Stimulated activated CD8-positive, alpha-beta memory T cell treated with anti-CD3 and anti-CD28 coated beads, Interleukin-4, amount 100 ng/mL, for 24 hours (primary cell): ENCODE measurements at places on chromosomes 16 and 17.

GRCh38 chr17:28443901-28444638 lies 29.4 kb upstream of the SLC13A2 start:
- DNase-seq: no peak

- no peak for DNase-seq
Observed at GRCh38 chr17:82103553-82104451, 5.8 kb upstream of the FASN start.

DNA sequence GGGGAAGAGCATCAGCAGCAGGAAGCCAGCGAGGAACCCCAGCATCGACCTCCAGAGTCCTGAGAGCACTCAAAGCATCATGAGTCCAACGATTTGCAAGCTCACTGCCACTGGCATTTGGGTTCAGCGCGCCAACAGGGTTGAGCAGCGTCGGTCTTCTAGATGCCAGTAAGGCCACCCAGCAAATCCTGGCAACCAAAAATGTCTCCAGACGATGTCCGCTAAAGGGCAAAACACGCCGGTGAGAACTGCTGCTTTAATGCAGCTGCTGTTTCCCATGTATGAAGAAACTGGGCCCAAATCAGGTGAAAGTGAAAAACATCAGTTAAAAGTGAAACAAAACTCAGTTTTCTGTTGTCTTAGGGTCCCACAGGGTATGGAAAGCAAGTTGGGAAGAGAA lies 70.2 kb downstream of the ANKRD11 start:
- DNase-seq: no peak

GRCh38 chr17:63279498-63280230 lies 166.4 kb downstream of the CYB561 start:
- no peak for DNase-seq

DNA sequence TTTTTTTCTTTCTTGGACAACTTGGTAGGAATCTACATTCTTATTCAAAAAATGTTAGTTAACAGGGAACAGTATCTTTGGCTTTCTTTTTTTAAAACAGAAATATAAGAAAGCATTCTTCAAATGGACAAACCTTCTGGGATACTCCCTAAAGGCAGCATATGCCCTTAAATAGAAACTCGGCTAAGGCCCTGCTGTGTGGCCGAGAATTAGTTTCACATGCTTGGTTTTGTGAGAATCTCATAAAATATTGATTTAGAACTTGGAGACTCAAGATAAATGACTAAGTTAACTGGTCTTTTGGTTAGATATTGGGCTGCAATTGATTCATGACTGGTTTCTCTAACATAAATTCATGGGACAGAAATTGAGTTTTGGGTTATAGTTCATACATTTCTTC lies 359.9 kb upstream of the XYLT1 start:
- no peak for DNase-seq

- no peak for DNase-seq
Observed at GRCh38 chr16:11639925-11640899, 28.0 kb upstream of the SNN start.

- no peak for DNase-seq
Observed at GRCh38 chr17:19868079-19868395, 301 bp upstream of the ULK2 start.

GRCh38 chr17:7984904-7985303 lies 17.5 kb upstream of the GUCY2D start:
- DNase-seq: no peak

DNA sequence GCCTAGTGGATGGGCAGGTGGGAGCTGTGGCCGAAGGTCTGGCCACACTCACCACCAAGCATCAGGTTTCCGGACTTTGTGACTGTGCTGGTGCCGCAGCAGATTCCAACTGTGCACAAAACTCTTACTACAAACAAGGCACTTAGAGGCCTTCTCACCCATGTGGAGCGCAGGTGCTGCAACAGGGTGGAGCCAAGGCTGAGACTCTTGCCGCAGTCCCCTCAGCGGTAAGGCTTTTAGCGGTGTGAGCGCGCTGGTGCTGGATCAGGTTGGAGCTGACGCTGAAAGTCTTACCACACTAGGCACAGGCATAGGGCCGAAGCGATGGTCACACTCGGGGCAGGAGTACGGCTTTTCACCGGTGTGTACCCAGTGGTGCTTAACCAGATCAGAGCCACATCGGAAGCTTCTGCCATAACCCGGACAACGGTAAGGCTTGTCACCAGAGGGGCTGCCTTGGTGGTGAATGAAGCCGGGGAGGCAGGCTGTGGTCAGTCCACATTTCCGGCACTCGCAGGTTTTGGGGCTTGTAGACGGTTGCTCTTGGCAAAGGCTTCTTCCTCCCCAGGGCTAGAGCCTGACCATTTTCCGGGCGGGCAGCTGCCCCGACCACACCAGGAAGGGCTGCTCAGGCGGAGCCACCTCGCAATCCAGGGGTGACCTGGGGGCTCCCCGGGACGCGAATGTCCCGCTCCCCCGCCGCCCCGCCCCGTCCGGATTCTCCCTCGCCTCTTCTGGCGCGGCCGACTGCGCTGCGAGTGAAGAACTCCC lies 1.0 kb upstream of the ARMC5 start:
- DNase-seq: peak; percentile 35

DNA sequence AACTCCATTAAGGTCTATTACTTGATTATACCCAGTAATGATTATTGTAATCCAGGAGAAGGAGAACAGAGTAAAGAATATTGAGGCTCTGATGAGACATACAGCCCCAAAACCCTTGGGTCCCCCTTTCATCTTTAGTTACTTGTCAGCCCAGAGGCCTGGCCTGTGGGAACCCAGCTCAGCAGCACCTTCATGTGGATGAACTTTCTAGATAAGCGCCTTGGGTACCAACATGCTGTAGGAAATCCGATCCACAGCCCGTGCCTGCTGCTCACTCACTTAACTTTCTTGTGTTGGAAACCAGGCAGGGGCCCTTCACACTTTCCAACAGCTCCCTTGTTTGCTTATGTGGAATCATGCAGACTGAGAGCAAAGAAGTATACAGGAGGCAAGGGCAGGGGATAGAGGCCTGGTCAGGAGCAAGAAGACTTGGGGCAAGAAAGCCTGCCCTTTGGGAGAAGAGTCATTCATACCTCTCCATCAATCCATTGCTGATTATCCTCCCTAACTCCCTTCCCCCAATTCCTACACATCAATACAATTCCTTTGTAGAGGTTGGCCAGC lies 64.0 kb upstream of the SOX9 start:
- DNase-seq: no peak

DNA sequence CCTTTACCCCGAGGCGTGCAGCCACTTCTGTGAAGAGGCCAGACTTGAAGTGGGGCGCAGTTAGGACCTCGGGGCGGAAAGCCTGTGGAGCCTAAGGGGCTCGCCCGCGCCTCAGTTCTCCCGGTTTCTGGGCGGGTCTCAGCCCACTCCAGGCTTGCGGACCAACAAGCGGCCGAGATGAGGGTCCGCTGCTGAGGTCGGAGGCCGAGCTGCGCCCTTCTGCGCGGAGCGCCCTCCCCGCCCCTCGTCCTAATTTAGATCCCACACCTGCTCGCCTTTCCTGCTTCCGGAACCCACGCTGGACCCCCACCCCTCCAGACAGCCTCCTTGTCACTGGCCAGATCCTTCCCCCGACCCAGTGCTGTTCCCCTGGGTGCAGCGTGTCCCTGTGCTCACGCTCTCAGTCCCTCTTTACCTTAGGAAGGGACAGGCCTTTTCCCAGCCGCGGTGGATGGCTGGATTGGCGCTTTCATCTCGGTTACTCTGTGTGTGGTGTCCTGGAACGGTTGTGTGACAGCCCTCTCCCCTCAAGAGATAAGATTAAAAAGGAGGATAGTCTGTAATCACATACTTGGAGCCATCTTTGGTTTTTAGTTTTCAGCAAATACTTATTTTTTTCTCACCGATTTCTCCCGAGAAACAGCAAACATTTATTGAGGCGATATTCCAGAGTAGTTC lies 933 bp upstream of the ATXN7L3 start:
- no peak for DNase-seq

DNA sequence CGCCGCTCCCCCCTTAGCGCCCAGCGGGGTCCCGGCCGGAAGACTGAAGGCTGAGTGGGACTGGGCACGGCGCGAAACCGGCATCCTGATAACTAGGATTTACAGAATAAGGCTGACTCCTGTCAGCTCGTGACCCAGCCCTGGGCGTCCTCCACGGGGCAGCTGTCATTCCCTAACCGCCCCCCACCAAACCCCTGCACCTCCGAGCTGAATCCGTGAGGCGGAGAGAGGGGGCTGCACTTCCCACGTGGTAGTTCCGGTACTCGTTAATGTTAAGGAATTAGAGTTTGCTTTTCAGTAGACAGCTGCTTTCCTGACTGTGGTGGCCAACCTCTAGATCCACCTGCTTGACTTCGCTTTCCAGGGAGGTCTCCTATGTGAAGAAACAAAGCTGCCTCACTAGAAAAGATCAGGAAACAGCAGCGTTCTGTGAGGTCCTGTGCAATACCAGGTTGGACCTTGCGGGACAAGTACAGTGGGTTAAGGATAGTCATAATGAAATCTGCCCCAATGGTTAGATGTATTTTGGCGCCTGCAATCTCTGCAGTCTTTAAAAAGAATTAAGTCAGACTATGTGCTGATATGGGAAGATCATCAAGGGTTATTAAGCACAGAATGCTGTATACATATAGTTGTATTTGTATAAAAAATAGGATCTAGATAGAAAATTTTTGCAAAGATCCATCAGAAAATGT lies 1.1 kb upstream of the WBP2 start:
- DNase-seq: no peak

DNA sequence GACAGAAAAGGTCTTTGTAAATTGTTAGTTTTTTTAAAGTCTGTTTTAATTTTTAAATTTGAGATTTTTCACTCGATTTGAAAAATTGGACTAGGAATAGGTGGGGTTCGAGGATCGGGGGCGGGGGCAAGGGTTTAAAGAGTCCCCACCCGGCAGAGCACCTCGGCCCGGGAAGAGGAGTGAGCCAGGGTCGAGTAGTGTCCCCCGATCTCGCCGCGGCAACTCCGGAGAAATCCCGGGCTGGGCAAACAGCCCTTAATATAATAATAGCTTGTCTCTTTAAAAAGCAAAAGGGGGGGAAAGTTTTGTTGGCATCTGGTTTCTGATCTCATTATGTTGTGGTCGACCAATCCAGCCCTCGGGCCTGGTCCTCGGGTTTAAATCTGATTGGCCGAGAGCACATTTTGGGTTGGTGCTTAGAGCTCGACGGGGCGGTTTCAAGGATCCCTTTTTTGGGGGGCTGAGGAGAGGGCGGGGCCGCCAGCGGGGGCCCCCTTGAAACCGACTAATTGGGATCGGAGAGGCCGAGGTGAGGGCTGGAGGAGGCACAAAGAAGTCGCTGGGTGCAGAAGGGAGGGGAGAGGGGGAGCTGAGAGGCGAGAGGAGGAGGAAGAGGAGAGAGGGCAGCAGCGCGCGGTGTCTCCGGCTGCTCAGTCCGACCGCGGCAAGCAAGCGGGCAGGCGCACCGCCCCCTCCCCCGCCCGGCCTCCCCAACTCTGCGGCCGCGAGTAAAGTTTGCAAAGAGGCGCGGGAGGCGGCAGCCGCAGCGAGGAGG lies at the start of gene FZD2:
Gene FZD2, plus strand, starts transcription at position 653 of the 775 bp plus-strand sequence. CDS start 205 bp downstream, outside the sequence.
- peak; percentile 42 for DNase-seq

- DNase-seq: no peak
Observed at GRCh38 chr16:9259914-9260608, 168.6 kb downstream of the HAPSTR1 start.

- no peak for DNase-seq
Observed at GRCh38 chr17:9817086-9817485, 4.8 kb downstream of the GSG1L2 start.
